Right hindlimb (tissue), 1 donor: ENCODE measurements at places on chromosomes 6 and 20.
A peak's percentile ranks its signal among the peaks of the same experiment; 100 is the strongest.

GRCh38 chr20:4151991-4152695 lies 136.8 kb upstream of the RNF24 start:
- no peak for DNase-seq

DNA sequence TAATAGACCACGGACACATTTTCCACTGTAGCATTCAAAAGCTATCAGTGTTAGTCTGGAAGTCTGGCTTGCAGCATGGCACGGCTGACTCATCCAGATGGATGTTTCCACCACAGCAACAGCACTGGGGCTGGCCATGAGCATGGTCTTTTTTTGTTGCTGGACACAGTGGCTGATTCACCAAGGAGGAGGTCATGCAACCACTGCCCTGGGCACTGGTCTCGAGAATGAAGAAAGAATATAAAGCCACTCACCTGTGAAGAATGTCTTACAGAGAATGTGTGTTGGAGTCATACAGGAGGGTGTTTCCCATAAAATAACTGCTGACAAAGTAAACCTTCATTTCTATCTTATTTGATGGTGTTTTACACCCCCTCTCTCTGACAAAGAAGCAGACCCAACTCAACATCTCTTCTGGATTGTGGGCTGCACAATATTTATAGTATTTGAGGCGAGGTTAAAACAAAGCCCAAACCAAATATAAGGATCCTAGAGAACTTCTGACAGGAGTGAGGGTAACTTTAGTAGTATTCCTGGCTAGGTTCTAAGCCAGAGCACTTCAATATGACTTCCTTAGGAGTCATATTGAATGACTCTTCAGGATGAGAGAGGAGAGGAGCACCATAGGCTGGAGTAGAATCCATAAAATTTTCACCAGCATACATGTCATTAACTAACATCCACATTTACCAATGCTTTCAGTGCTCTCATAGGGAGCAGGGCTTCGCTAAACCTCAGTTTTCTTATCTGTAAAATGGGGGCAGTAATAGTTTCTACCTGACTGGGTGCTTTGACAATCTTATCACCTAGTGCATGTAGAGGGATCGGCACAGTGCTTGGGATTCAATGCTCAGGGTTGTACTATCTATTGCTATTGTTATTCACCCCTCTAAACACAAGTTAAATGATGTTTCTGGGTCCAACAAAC lies 121.4 kb downstream of the KIF13A start:
- peak; percentile 61 for DNase-seq

DNA sequence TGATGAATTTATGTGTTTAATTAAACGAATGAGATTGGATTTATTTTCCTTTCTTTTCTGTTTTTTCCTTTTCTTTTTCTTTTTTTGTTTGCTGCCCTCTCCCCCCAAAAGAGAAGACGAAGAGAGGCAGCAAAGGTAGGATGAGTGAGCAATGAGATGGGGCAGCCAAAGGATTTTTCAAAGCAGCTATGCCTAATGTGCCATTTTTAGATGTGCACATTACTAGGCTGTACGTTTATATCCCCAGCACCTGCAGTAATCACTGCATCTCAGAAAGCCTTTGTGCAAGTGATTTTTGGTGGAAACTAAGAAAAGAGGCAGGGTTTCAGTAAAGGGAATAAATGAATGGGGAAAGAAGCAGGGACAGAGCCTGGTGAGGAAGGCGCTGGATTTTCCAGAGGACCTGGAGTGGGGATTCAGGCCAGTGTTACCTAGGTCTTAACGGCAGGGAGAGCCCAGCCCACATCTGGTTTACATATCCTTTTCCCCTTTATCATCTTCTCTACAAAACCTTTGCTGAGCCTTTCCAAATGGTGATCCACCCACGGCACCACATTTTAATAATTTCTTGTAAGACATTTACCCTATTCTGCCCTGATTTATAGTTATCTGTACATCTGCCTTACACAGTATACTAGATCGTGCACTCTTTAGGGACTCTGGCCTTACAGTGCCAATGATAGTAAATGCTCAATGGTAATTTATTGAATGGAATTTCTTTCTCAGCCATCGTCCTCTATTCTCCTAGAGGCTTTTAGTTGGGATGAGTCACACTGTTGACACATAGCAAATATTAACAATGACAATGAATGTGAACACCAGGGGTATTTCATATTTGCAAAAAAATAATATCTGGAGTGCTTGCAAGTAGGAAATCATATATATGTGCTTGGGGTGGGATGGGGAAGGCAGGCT lies 38.3 kb upstream of the ATXN1 start:
- DNase-seq = no peak

DNA sequence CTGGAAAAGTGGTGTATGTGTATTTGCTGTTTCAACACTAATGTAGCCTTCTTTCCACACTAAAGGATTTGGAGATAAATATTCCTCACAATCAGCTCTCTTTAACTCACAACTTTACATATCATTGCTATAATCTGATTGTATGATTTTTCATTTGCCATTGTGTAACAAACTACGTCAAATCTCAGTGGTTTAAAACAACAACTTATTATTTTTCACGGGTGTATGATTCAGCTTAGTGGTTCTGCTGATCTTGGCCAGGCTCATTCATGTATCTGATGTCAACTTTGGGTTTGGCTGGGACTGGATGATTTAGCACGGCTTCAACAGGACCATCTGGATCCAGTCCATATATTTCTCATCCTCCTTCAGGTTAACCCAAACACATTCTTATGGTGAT lies 55.4 kb upstream of the TMX4 start:
- no peak for DNase-seq

GRCh38 chr6:150238336-150238741 lies 95.5 kb downstream of the PPP1R14C start:
- DNase-seq = peak; percentile 44

DNA sequence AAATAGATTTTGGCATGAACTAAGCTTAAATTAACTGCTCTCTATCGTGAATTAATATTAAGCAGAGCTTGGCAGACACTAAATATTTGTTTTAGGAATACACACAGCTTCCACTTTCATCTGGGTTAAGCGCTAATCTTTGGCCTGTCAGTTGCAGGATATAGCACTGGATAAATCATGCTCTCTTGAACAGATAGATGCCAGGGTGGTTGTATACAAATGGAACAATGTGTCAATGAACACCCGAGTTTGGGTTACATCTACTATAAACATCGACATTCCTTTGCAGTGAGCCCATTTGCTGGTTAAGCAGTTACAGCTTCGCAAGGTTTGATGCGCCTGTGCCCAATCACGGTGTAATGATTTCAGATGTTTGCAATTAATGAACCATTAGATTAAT lies 338.2 kb upstream of the ZFP64 start:
- DNase-seq = no peak

- peak; percentile 36 for DNase-seq
These were observed 363.9 kb downstream of the PREX1 start for GRCh38 chr20:48463916-48464315.

DNA sequence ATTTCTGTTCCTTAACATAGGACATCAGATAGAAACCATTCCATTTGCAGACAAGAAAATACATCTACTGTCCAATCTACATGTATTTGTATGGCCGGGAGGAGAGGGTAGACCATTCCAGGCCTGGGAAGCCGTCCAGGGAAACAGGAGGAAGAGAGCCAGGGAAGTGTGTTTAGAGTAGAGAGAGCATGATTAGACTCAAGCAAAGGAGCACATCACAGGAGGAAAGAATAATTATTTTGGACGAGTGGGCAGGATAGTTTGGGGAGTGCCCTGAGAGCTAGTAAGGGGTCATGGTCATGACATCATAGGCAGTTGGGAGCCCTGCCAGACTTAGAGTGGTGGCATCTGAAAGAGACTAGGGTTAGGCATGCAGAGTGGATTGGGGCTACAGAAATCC lies 250.0 kb downstream of the HIVEP2 start:
- peak; percentile 87 for DNase-seq

DNA sequence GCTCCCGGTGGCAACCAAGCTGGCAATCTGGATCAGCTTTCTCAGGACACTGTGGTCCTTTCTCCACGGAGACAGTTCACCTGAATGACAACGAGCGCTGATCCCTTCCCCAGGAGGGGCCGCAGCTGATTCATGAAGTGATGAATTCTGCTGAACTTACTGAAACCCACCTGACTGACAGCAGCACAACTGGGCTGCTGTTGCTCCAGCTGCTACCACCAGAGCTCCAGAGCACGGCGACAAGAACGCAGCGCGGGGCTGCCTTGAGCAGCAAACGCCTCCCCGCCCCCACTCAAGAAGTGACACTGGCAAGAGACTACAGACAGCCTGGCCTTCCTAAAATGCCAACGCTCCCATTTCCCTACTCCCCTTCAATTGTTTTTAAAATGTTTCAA lies 10.0 kb downstream of the PXDC1 start:
- no peak for DNase-seq

- no peak for DNase-seq
These were observed 51.9 kb upstream of the EDN1 start for GRCh38 chr6:12238219-12238618.

- DNase-seq = no peak
These were observed 11.0 kb downstream of the SRC start for GRCh38 chr20:37356961-37357371.

DNA sequence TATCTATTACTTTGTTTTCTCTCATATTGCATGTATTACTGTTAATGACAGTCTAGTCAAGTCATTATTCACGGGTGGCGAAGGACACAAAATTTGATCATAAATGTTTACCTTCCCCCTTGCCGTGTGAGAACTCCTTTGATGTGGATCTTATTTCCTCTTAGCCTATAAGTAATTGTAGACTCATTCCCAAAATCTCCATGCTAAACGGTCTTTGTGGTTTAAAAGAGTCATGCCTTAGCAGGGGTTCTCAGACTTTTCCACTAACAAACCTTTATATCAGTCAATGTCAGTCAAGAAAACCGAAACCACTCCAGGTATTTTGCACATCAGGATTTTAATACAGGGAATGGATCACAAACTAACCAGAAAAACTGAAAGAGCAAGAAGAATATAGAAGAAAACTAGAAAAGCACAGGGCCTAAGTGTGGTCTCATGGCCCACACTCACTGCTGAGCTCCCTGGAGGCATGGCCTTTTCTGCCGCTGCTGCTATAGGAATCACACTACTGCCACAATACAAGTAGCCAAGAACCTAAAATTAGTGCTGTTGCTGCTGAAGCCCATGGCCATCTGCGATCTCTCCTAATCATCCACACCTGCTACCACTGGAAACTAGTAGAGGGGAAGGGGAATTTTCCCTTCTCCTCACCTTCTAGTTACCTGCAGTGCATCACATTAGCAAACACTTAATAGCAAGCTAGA lies 186.0 kb upstream of the POU3F2 start:
- DNase-seq = no peak

DNA sequence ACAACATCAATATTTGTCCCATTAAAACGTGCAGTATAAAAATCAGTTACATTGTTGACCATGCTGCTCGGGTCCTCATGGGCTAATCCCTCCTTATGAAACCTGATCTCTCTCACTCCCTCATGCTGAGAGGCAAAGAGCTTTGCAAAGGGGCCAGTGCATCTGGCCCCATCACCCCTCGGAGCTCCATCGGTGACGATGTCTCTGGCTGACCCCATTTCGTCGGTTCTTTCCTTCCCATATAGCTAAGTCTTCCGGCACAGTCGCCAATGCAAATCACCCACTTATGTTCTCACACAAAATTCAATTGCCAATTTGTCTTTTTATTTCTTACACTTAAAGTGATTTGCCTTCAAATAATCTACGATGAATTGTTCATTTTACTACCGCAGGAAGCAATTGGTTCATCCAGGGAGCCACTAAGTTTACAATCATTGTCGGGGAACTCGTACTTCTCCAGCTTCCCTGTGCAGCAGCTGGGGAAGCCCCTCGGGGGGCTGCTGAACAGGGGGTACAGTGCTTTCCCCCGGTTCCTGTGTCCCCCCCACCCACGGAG lies 199.8 kb upstream of the CDH4 start:
- no peak for DNase-seq

DNA sequence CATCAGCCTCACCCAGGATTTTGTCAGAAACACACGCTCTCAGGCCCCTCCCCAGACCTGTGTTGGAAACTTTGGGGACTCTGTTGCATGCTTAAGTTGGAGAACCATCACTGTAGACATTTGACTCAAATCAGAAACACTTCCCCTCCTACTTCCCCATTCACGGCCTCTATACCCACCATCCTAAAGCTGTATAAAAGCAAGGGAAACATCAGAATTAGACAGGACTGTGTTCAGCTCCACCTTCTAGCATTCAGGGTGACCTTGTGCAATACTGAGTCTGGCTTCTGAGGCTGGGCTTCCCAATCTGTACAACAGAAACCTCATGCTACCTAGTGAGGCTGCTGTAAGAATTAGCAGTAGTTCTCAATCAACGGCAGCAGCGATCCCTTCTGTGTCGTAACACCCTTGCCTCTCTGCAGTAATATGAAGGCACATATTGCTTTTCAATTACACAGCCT lies 252.3 kb downstream of the LY86 start:
- DNase-seq = no peak

DNA sequence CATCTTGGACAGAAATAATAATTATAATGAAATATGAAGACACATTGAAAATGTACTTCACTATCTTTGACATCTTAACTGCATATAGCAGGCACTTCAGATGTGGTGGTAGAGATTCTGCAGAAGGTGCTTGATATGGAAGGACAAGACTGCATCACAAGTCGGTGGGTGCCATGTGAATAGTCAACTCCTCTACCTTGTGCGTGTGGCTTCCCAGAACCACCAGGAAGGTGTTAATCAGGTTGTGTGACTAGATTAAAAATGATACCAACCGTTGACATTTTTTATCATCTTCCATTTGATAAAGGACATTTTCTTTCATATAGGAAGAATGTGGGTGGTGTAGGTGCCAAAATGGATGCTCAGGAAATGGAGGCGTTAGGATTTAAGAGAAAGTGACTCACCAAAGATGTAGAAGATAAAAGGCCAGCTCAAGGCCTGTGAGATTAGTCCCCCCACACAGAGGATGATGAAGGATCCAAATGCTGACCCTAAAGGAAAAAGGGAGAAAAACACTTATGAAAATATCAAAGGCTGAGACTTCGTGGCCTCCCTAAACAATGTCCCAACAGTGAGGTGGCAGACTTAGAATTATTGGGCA lies 12.3 kb downstream of the SLC17A2 start:
- DNase-seq = no peak

- DNase-seq = no peak
These were observed 35.8 kb downstream of the PHIP start for GRCh38 chr6:79042088-79042798.

DNA sequence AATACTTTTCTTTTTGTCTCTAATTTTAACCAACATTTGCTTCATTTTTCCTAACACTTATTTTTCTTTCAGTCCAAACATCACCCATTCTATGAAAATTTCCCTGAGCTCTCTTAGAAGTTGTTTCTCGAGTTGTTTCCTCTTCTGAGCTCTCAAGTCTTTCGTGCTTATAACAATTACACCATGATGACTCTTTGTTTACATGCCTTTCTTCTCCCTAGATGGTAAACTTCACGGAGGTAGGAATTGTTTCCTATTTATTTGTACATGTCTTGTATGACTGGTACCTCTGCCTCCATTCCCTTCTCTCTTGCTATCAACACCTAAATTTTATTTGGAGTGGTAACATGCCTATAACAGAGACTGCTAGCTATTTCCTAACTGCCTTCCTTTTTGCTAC lies 6.4 kb downstream of the BLOC1S5 start:
- no peak for DNase-seq
